Astrocyte of the hippocampus (primary cell): ENCODE measurements at places on chromosomes 6 and 20.
A peak's percentile ranks its signal among the peaks of the same experiment; 100 is the strongest.

DNA sequence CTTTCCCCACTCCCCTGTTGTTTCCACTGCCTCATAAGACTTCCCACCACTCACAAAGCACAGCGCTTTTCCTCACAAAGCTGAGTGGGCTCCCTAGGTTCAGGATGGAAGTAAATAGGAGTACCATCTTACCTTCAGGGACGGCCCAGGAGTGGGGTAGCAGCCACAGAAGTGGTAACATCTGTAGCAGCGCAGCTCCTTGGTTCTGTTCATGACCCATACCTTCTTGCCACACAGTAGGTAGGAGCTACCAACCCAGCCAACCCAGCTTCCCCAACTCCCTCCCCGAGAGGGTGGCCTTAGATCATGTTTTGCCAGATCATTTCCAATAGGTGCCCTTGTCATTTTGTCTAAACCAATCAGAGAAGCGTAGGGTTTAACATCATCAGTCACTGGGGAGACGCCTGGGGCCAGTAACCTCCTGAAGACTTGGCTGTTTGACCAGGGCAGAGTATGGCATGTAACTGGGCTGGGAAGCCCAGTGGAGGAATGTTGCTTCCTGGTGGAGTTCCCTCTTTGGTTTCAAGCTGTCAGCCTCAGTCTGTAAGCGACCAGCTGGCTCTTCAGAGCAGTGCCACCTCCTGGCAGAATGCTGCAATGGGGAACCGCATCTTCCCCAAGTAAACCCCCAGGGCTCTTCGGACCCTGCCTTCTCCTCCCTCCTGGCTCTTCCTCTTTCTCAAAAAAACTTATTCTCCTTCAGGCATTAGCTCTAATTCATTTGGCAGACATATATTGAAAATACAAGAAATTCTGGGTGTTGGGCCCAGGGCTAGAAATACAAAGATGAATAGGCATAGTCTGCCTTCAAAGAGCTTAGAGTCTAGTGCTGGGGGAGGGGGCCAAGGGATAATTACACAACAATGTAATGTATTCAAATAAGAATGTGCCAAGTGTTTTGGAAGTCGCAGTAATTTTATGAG lies at the start of gene HLA-DMA:
Gene HLA-DMA, minus strand, starts transcription at position 281 of the 923 bp plus-strand sequence. Its CDS starts 61 bp downstream, at position 220.
- peak; percentile 97 for DNase-seq

DNA sequence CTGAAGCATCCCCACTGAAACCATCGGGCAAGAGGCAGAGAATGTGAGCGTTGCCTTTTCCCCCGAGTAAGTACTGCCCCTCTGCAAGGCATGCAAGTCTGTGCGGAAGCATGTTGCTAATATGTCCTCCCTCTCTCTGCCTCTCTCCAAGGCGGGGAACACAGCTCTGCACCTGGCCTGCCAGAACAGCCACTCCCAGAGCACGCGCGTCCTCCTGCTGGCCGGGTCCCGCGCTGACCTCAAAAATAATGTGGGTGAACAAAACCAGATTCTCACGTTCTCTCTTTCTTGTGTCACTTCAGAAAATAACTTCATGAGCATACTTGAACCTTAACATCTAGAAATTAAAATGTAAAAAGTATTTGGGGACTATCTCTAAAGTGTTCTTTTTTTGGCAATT lies 26.4 kb downstream of the LYRM2 start:
- peak; percentile 6 for DNase-seq

DNA sequence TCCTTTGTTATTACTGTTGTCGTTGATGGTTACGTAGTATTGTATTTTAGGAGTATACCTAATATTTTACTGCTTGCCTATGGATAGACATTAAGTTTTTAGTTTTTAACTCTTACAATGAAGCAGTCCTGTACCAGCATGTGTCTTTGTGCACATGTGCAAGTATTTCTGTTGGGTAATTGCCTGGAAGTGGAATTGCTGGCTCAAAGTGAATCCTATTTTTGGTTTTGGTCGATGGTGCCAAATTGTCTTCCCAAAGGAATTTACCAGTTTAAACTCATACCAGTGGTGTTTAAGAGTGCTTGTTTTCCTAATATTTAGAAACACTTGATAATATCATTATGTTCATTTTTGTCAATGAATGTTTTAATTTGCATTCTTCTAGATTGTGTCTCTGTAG lies 75.5 kb downstream of the ANKS1A start:
- DNase-seq: peak; percentile 37

GRCh38 chr6:148307405-148307804 lies 35.2 kb upstream of the SASH1 start:
- no peak for DNase-seq

- DNase-seq: peak; percentile 95
Measured at GRCh38 chr6:12012558-12013306, 620 bp downstream of the HIVEP1 start.

GRCh38 chr6:75892384-75892783 lies 143.3 kb downstream of the MYO6 start:
- no peak for DNase-seq

DNA sequence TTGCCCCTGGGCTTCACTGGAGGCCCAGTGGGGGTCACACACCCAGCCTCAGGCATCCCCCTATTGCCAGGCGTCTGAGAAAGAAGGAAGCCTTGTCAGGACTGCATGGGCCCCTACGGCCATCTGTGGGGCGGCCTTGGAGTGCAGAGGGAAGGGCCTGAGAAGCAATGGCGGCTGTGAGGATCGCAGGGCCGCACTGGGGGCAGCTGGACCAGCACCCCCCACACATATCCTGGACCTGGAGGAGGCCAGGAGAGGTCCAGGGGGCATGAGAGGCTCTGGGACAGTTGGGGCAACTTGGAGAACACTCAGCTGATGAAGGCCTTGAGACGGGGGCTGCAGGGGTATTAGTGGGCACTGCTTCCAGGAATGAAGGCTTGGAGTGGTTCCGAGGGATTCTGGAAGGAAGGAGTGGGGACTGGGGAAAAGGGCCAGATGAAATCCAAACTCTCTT lies 16.5 kb downstream of the MDFI start:
- no peak for DNase-seq

DNA sequence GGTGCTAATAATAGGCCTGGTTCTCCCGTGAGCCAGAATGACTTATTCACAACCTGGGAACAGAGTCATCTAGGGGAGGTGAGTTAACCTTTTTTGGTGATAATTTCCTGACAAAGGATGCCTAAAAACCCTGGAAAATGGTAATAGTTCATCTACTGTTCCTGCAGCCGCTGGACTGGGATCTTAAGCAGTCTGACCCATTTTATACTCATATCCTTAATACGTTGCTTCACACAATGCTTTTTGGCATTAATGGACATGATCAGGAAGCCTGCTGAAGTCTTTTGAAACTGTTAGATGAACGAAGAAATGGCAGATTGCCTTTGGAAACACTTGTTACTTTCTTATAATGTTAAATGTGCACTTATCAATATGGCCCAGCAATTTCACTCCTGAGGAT lies 81.9 kb upstream of the BMP2 start:
- no peak for DNase-seq

DNA sequence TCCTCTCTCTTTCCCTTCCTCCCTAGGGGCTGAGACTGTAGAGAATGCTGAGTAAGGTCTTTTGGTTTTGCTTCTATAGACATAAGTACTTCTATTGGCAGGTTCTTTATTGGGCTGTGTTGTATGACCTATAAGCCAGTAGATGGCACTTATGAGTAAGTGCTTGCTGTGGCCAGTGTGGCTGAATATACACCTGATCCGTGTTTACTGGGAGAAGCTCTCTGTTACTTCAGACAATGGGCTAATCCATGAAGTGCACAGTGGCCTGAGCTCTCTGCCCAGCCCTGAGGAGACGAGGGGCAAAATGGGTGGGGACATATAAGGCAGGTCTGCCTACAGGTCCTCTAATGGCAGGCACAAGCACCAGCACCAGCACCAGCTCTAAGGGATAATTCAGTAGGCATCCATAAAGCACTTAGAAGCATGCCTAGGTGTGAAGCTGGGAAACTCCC lies 610.3 kb downstream of the RNF144B start:
- peak; percentile 64 for DNase-seq

- DNase-seq: no peak
Measured at GRCh38 chr20:35304956-35305355, 12.7 kb upstream of the FAM83C start.

- no peak for DNase-seq
Measured at GRCh38 chr20:11436113-11436905, 481.4 kb upstream of the BTBD3 start.

- DNase-seq: no peak
Measured at GRCh38 chr20:21228511-21228910, 74.6 kb upstream of the XRN2 start.
